ENCODE measurements at places on chromosomes 13 and 19.
A peak's percentile ranks its signal among the peaks of the same experiment; 100 is the strongest.

DNA sequence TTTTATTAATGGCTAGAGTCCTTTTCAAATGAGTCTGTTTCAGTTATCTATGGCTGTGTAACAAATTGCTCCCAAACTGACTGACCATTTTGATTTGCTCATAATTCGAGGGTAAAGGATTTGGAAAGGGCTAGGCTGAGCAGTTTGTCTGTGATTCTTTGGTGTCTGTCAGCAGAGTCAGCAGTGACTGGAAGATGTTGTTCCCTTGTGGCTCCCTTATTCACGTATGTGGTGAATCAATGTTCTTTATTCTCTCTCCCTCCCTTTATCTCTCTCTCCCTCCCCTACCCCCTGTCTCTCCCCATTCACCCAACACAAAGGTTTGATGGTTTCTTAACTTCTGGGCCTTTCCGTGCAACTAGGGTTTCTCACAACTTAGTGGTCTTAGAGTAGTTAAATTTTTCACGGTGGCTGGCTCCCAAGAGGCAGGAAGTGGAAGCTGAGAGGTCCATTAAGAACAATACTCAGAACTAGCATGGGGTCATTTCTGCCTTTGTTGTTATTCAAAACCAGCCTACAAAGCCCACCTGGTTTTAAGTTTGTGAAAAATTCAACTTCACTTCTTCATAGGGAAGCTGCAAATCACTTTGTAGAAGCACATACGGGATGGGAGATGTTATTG, 772.5 kb upstream of the SLITRK1 start:
- DNase-seq: no peak

DNA sequence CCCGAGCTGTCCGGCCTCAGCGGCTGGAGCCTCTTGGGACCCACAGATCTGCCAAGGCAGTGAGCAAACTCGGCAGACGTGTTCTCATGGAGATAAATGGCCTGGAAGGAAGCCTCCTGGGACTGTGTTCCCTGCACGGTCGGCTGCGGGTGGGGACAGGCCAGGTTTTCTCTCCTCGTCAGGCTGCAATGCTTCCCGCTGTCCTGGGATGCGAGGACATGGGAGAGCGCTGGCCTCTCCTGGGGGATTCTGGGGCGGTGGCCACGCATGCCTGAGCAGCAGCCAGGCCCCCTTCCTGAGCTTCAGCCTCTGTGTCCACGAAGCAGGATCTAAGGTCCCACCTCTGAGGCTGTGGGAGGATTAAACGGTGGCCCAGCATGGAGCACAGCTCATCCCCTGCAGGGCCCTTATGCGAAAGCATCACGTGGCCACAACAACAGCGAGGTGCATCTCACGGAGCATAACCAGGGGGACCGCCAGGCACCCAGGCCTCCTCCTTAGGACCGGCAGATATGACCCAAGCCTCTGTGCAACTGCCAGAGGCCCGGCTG, 21.2 kb upstream of the C13orf46 start:
- DNase-seq: no peak

DNA sequence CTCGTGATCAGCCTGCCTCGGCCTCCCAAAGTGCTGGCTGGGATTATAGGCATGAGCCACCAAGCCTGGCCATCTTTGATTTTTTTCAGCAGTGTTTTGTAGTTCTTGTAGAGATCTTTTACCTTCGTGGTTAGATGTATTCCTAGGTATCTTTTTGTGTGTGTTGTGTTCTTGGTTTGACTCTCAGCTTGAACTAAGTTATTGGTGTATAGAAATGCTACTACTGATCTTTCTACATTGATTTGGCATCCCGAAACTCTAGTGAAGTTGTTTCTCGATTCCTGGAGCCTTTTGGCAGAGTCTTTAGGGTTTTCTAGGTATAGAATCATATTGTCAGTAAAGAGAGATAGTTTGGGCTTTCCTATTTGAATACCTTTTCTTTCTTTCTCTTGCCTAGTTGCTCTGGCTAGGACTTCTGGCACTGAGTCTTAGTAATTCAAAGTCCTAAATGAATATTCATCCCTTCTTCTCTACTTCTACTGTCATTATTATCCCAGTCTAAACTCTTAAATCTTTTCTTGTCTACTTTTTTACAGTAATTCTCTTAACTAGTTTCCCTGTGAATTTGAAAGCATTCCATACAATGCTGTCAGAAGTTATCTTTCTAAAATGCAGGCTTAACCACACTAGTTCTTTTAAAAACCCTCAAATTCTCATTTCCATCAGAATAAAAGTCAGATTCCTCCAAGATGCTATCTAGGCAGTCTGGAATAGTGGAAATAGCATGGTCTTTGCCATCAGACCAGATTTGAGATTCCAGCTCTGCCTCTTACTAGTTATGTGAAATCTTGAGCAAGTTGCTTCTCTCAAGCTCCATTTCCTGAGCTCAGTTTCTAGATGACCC, 7.0 kb downstream of the GPR18 start:
- no peak for DNase-seq

DNA sequence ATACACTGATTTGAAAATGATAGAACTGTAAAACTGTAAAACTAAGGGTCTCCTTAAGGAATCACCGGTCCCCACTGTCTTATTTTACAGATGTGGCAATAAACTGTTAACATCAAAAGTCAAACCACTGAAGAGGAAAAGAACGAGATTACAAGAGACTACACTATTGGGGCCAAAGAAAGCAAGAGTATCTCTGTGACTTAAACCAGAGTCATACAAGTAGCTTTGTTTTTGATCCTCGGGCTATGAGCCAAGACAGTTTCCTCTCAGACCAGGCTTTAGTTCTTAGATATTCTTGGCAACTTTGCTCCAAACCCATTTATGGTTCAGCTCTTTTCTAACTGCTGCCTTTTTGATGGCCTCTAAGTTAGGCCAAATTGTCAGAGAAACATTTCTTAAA, 113.8 kb downstream of the TBC1D4 start:
- DNase-seq: no peak

- DNase-seq: peak; percentile 65
Observed at GRCh38 chr19:1851654-1852580, 3.6 kb upstream of the REXO1 start.

DNA sequence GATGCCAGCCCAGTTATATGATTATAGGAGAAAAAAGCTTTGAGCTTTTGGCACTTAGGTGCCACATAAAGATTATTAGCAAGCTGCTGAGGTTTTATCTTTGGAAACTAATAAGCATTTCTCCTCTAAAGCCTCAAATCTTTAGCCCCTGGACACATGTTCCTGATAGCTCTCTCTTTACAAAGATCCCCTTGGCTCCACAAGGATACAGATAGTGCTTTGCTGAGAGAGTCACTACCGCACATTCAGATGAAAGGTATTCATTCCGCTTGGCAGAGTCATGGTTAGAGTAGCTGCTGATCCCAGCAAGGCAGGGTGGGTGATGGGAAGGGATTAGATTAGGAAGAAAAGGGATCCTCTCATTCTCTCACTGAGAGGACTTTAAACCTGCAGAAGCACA, 28.2 kb upstream of the PSG7 start:
- DNase-seq: no peak

- DNase-seq: no peak
Observed at GRCh38 chr13:89029062-89029461, 1357.9 kb downstream of the SLITRK5 start.

GRCh38 chr13:100601716-100602115, 13.1 kb upstream of the GGACT start:
- no peak for DNase-seq

GRCh38 chr19:39449116-39449797, 3.9 kb downstream of the SUPT5H start:
- DNase-seq: no peak

- peak; percentile 47 for DNase-seq
Observed at GRCh38 chr13:25753976-25754375, 297.8 kb downstream of the SHISA2 start.

DNA sequence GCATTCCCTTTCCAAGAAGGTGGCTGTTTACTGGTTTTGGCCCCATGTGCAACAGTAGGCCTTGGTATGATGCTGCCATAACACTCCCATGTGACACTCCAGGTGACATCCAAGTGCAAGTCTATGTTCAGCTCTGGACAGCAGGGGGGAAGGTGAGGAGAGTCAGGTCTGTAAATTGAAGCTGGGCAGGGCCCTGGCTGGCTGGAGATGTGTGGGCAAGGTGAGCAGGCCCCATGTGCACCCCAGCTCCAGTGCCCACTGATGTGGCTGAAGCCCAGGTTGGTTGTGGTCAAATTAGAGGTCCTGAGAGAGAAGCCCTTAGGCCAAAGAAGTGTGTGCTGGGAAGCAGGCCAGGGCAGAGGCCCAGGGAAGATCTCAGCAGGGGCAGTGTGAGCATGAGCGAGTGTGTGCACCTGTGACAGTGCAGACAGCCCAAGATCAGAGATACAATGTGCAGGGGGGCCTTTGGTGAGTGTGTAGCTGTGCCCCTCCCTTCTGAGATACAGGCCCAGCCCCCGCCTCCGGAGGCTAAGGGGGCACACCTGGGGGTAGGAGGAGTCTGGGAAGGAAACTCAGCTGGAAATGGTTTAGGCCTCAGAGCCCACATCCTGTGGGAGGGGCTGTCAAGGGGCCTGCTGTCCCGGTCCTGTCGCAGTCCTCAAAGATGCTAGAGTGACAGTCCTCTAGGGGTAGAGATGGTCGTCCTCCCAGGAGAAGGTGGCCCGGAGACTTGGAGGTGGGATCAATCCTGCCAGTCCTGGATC, 18.6 kb downstream of the DEDD2 start:
- DNase-seq: no peak

DNA sequence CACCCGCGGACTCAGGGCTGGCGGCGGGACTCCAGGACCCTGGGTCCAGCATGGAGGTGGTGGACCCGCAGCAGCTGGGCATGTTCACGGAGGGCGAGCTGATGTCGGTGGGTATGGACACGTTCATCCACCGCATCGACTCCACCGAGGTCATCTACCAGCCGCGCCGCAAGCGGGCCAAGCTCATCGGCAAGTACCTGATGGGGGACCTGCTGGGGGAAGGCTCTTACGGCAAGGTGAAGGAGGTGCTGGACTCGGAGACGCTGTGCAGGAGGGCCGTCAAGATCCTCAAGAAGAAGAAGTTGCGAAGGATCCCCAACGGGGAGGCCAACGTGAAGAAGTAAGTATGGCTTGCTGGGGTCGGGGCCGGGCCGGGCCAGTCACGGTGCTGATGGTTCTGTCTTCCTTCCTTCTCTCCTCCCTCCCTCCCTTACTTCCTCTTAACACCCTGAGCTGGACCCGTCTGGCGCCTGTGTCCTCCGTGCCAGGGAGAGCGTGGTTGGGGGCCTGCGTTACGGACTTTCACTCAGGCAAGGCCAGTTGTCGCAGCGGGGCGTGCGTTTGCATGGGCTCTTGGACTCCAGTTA, 1.4 kb downstream of the STK11 start:
- DNase-seq: peak; percentile 85

DNA sequence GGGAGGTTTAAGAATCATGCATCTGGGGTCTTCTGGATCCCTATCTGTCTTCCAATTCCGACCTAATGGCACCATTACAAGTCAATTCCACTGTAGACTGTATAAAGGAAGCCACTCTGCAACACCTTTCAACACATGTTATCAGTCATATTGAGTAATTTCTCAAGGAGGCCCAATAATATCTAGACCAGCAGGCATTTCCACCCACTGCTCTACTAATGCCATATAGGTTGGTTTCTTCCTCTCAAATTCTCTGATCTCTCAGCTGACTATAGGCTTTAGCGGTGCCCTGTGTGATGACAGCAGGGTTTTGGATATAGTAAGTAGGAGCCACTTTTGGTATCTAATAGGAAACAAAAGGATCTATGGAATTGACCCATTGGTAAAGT, 12.4 kb upstream of the ITM2B start:
- no peak for DNase-seq

- no peak for DNase-seq
Observed at GRCh38 chr13:99830931-99831330, 140.6 kb downstream of the ZIC5 start.

- no peak for DNase-seq
Observed at GRCh38 chr19:5452594-5453565, 2.3 kb upstream of the ZNRF4 start.

GRCh38 chr13:98262292-98262691, 85.2 kb upstream of the RNF113B start:
- DNase-seq: no peak

DNA sequence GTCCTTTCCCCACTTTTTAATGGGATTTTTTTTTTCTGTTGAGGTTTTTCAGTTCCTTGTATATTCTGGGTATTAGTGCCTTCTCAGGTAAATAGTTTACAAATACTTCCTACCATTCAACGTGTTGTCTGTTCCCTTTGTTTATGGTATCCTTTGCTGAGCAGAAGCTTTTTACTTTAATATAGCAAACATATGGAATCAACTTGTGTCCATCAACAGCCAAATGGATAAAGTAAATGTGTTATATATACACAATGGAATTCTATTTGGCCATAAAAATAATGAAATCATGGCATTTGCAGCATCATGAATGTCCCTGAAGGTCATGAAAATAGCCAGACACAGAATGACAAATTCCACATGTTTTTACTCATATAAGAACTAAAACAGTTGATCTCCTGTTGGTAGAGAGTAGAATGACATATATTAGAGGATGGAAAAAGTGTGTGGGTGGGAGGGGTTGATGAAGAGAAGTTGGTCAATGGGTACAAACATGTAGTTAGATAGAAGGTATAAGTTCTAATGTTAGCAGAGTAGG, 500.8 kb downstream of the SLITRK6 start:
- no peak for DNase-seq

GRCh38 chr13:20461860-20462532, 63.7 kb downstream of the CRYL1 start:
- no peak for DNase-seq

GRCh38 chr13:69935043-69935442, 172.6 kb upstream of the ATXN8OS start:
- peak; percentile 25 for DNase-seq

Data from erythroblast (primary cell).